ENCODE measurements at places on chromosomes 12 and 14.

GRCh38 chr12:27176765-27177164, 67.3 kb upstream of the STK38L start:
- peak; percentile 25 for DNase-seq

DNA sequence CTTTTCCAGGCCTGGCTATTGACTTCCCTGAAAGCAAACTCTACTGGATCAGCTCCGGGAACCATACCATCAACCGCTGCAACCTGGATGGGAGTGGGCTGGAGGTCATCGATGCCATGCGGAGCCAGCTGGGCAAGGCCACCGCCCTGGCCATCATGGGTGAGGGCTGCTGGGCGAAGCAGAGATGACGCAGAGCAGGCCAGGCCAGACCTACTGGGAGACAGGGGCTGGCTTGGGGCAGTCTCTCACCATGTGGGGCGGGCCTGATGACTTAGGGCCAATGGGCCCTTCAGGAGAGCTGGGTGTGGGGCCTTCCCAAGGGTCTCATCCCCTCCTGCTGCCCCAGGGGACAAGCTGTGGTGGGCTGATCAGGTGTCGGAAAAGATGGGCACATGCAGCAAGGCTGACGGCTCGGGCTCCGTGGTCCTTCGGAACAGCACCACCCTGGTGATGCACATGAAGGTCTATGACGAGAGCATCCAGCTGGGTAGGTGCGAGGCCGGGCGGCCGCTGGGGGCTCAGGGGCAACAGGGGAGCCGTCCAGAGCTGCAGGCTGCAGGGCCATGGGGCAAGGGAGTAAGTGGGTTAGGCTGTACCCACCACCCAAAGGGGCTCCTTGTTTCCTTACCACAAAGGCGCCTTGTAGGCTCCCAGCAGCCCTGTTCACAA, 33.0 kb upstream of the LRP1-AS start:
- no peak for DNase-seq

DNA sequence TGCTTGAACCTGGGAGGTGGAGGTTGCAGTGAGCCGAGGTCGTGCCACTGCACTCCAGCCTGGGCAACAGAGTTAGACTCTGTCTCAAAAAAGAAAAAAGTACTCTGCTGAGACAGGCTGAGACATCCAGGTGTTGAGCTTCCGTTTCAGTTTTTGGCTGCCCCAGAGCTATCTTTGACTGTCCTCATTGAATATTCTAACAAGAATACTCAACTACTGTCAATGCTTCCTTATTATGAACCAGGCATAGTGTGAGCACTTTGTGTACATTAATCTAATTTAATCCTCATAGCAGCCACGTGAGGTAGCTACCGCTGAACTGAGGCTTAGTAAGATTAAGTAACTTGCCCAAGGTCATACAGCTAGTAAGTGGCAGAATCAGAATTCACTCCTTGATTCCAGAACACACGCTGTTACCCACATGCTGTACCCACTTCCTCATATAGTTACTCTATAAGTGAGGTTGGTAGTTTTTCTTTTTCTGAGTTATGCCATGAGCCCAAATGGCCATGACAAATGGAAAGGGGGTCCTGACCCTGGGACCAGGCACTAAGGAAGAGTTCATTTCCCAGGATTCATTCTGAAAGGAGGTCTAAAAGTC, 11.3 kb downstream of the ALDH1L2 start:
- DNase-seq = no peak

DNA sequence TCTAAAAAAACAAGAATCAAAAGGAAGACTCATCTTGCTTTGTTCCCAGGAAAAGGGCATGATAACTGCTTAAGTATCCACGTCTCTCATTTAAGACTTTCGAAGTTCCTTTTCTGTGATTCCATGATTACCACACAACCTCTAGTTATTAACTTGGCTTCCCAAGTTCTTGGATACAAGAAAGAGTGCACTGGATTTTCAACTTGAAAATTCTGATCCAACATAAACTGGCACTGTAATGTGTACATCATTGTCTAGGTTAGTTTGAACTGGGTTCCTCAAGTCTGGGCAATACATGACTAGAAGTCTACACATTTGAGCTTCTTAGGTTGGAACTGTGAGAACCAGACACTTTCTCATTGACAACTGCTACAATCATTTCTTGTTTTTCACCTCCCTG, 1.6 kb downstream of the KLHL28 start:
- DNase-seq = no peak

DNA sequence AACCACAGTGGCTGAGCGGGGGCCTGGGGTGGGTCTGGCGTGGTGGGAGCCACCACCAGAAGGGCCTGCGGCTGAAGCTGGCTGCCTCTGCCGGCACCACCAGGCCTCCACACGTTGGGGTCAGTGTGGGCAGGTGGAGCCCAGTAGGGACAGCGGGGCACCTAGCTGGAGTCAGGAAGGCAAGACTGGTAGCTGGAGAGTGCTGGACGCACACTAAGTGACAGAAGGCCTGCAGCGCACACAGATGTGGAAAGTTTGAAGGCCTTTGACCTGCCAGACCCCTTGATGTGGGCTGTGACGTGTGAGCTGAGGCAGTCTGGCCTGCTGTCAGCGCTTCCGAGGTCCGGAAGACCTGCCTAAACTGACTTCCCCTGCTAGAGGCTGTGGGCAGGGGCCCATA, 26.3 kb downstream of the RIN3 start:
- DNase-seq = no peak

- no peak for DNase-seq
Observed at GRCh38 chr12:122079532-122080081, 1.1 kb downstream of the MLXIP start.

DNA sequence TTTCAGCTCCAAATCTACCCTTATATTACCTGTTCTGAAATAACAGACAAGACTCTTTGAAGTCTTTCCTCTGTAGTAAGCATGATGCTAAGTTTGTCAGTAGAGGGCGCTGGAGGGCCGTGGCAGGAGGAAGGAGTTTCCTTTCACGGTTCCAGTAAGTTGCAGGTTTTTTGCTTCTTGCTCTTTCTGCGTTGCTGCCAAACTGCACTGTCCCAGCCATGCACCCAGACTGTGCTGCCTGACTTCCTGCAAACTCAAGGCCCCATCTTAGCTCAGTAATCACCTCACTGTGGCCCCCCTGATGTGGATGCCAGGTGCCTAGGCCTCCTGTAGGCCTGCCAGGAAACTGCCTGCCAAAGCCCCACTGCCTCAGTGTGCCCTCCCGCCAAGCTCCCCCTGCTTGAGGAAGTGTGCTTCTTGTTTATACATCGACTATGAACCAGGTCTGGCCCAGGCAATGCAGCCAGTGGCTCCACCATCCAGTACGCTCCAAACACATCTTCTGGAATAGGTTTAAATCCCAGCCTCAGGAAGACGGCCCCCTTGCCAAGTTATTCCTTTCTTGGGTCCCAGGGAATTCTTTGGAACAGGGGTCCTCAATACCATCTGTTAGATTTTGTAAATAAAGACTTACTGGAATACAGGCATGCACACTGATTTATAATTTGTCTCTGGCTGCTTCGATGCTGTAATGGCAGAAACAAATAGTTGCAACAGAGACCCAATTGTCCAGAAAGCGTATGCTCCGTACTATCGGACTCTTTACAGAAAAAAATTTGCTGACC, 193.7 kb upstream of the LRIG3 start:
- peak; percentile 84 for DNase-seq

DNA sequence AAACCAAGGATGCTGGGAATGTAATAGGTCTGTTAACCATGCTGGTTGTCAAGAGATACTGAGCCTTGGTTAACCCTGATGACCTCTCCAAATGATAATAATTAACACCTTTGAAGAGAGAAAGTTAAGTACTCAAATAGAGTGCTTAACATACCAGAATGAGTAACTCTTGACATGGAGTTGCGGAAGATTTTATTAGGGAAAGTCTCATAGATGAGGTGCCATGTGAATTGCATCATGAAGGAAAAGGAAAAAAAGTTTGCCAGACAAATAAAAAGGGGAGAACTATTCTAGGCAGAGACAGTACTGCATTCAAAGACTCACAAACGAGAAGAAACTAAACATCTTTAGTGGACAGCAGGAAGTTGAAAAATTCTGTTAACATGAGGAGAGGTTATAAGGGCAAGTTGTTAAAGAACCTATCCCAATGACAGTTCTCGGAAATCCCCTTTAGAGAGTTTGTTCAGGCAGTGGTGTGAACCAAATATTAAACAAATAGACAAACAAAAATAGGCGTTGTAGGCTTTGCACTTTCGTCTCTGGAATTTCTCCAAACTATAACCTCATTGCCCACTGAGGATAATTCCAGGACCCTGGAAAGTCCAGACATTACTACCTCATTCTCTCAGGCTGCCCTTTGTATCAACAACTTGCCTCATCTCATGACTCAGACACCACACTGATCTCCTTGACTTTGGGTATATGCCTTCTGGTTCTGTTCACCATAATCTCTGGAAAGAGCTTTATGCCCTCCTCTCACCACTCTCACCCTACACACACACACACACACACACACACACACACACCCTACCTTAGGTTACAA, 435.0 kb downstream of the GXYLT1 start:
- peak; percentile 72 for DNase-seq

DNA sequence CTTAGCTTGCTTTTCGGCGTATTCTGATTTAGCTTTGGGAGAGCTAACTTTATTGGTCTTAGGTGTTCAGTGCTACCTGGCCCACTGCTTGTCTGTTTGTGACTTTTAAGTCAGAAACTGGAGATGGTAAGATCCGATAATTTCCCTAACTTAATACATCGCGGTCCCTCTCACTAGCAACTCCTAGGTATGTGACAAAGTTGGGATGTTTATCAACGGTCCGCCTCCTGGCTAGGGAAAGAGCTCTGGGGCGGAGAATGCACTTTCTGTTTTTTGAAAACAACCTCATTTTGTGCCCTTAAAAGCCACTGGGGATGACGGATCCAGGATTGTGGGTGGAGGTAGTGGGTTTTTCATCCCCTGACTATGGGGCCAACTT, 1.2 kb downstream of the CDKN1B start:
- no peak for DNase-seq

GRCh38 chr12:58491306-58491705, 429.0 kb downstream of the LRIG3 start:
- DNase-seq = no peak

- no peak for DNase-seq
Observed at GRCh38 chr14:91920526-91920925, 27.0 kb downstream of the FBLN5 start.

GRCh38 chr14:99035268-99035667, 236.7 kb downstream of the BCL11B start:
- DNase-seq = no peak

- DNase-seq = no peak
Observed at GRCh38 chr12:77941401-77941800, 110.7 kb downstream of the NAV3 start.

DNA sequence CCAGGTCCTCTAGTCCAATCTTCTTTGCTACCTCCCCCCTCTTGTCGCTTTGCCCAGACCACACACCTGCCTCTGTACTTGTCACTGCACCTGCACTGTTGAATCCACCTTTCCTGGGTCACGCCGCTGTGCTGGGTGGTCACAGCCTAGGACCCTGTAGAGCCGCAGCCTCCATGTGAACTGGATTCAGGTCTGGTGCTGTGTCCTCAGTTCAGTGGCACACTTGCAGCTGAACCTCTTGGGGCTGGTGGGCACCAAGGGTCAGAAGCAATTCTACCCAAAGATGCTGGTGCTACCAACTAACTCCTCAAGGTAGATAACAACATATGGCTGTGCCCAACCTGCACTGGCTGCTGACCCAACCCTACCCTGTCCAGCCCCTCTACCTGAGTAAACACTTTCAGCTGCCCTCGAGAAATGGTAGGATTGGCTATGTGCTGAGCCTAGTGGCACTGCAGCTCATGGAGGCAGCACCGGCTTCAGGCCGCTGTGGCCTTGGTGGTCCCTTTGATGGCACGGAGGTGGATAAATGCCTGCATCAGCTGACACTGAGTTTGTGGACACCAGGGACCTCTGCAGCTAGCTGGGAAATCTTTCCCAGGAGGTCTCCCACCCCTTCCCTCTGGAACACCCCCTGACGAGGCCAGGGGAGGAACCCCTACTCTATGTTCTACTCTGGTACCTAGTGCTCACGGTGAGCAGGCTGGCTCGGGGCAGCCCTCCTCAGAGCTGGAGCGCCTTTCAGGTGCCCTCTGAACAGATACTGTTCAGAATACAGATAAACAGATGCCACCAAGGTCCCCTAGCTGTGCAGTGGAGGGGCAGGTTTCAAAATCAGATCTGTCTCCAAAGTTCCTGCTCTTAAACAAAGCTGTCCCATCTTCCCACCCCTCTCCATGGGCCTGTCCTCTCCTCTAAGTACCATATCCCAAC, 14.3 kb downstream of the AGAP2 start:
- DNase-seq = no peak

GRCh38 chr12:89253488-89253887, 98.8 kb downstream of the DUSP6 start:
- no peak for DNase-seq

GRCh38 chr14:94384342-94384741, 4.1 kb downstream of the SERPINA1 start:
- DNase-seq = no peak

GRCh38 chr12:1517007-1517406, 77.4 kb downstream of the FBXL14 start:
- DNase-seq = peak; percentile 53

DNA sequence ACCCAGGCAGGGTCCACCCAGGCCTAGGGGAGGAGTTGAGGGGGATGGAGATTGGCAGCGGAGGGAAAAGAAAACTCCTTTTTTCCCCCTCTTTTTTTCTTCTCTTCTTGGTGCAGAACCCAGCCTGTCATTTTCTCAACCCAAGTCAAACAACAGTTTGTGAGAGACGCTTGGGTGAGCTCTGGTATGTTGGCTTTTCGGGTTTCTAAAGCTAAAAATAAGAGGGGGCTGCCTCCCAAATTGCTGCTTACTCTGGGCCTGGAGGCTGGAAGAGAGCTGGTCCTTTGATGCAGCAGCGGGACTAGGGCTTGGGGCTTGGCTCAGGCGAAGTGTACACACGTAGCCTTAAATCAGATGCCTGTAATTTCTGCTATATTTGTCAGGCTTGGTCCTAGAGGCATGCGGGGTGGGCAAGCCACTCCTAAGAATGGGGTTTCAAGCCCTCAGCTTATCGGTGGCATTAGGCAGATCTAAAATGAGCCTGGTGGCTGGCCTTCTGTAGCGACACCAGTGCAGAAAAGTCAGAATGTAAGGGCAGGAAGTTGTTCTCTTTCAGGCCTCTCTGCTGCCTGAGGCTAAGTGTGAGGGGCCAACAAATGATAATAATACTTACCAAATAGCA, 816 bp upstream of the SLC8A3 start:
- no peak for DNase-seq

GRCh38 chr14:71244341-71244740, 337.1 kb downstream of the PCNX1 start:
- no peak for DNase-seq

DNA sequence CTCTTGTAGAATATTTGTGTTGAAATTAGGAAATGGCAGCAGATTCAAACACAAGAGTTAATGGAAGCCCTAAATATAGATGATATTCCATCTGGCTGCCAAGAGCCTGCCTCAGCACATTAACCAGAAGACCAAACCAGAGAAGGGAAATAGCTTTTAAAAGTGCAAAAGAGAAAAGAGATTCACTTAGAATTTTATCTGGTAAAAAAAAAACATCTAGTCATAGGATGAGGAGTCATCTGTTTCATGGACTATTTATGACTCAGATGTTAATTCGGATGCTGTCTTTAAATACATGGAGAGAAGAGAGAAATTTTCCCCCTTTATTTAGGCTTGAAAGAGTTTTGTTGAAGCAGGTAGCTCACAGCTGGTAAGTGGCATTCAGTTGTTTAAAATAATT, 201.6 kb upstream of the NUDT4 start:
- no peak for DNase-seq

- no peak for DNase-seq
Observed at GRCh38 chr14:95961481-95961880, 77.7 kb upstream of the C14orf132 start.
